ENCODE measurements at places on chromosomes 6 and 20. TPM values are rescaled to one million over a fixed set of nuclear protein-coding genes. Genes with fewer than 3 reads are reported as not detected.

Gene HM13
- total RNA-seq: 77.8 TPM

Gene TMC2
- total RNA-seq: not detected

Gene SULF2
- 157 TPM for total RNA-seq

Gene FOXF2
- 1.2 TPM for total RNA-seq

Gene VGLL2
- total RNA-seq: not detected

Gene NPBWR2
- not detected for total RNA-seq

Gene OPRM1
- total RNA-seq: 0.98 TPM

Gene DNAH8
- not detected for total RNA-seq

GRCh38 chr6:69866351-69866769 lies at the start of gene COL19A1:
Gene COL19A1, plus strand, starts transcription at chr6:69866556. Its CDS starts 13,012 bp downstream, at chr6:69879568.
- DNase-seq: no peak
- H3K4me1 ChIP-seq: peaks cover 11% of the 10 kb centered on the region
- no peaks in the 10 kb centered on the region for H3K36me3 ChIP-seq
- no peaks in the 10 kb centered on the region for H3K27me3 ChIP-seq
- H3K4me3 ChIP-seq: peak within 1 kb of the TSS; percentile 69

DNA sequence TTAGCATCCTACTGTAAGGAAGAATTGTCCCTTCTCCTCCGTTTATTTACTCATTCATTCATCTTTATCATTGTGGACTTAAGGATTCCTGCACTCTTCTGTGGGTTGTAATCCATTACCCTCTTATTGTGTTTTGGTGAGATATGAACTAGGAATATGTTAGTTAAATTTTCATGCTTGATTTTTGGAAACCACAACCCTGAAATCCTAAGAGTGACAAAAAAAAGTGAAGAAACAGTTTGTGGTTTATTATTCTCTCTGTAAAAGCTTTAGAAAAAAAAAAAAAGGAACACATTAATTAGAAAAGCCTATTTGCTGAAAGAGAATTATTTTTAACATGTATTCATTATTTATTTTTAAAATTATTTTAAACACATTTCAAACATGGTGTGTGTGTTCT lies 36.7 kb upstream of the INSM1 start:
- no peaks in the 10 kb centered on the region for H3K36me3 ChIP-seq
- no peak overlapping the region for H3K27ac ChIP-seq
- no peak overlapping the region for H3K4me3 ChIP-seq

- H3K4me1 ChIP-seq: no peaks in the 10 kb centered on the region
- H3K27ac ChIP-seq: no peak overlapping the region
- DNase-seq: no peak
- no peaks in the 10 kb centered on the region for H3K27me3 ChIP-seq
- H3K4me3 ChIP-seq: no peak overlapping the region
- peaks cover 33% of the 10 kb centered on the region for H3K36me3 ChIP-seq
Measured at GRCh38 chr20:36924167-36925045, 27.1 kb downstream of the SAMHD1 start.

DNA sequence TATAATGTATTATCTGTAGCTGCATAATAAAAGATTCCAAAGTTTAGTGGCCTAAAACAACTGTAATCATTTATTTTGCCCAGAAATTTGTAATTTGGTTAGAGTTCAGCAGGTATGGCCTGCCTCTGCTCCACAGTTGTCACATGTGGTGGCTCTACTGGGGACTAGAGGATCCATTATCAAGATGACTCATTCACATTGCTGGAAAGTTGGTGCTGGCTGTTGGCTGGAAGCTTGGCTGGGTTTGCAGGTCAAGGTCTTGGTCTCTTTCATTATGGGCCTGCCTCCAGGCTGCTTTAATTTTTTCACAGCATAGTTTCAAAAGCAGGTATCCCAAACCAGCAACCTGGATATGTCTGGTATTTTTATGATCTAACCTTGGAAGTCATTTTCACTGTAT lies 17.6 kb downstream of the TRDN start:
- no peaks in the 10 kb centered on the region for H3K36me3 ChIP-seq
- no peak overlapping the region for H3K27ac ChIP-seq
- H3K4me1 ChIP-seq: no peaks in the 10 kb centered on the region
- H3K4me3 ChIP-seq: no peak overlapping the region

DNA sequence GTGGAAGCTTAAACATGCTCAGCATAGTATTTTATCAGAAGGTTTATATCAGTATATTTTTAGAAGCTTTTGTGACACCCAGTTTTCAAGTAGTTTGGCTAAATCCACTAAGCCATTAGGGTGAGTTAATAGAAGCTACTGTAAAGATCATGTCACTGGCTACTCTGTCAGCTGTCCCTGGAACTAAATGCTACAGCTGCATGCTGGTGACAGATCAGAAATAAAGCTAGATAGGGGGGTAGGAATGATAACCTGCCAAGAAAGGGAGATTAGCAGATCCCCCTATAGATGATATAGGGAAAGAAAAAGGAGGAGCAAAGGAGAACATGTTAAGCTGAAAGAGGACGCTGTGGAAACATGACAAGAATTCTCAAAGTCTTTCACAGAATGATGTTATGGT lies 363.2 kb downstream of the QKI start:
- H3K27ac ChIP-seq: no peak overlapping the region
- no peak overlapping the region for H3K4me3 ChIP-seq
- DNase-seq: no peak
- no peaks in the 10 kb centered on the region for H3K4me1 ChIP-seq
- H3K27me3 ChIP-seq: no peaks in the 10 kb centered on the region

- DNase-seq: no peak
- H3K27me3 ChIP-seq: no peaks in the 10 kb centered on the region
- H3K36me3 ChIP-seq: no peaks in the 10 kb centered on the region
- H3K27ac ChIP-seq: no peak overlapping the region
Measured at GRCh38 chr6:36296240-36296639, 26.4 kb downstream of the PNPLA1 start.

DNA sequence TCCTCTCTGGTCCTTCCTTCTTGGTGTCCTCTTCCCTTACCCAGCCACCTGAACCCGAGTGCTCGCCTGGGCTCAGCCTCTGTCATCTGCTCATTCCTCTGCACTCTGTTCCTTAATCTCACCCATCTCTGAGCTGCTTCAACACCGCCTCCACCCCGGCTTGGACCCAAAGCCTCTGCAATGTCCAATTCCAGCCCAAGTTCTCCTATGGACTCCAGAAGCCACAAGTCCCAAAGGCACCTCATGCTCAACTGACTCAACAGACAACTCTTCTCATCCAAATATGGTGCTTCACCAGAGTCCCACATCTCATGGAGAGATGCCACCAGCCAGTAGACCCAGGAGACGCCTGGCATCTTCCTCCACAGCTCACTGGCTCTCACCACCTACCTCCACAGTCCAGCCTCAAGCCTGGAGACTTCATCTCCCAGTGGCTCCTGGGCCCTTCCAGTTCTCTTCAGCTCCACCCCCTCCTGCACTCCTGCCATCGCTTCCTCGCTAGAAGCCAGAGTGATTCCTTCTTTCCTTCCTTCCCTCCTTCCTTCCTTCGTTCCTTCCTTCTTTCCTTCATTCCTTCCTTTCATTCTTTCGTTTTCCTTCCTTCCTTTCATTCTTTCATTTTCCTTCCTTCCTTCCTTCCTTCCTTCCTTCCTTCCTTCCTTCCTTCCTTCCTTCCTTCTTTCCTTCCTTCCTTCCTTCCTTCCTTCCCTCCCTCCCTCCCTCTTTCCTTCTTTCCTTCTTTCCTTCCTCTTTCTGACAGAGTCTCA lies 40.9 kb upstream of the NNAT start:
- no peaks in the 10 kb centered on the region for H3K4me1 ChIP-seq
- H3K27me3 ChIP-seq: no peaks in the 10 kb centered on the region
- no peaks in the 10 kb centered on the region for H3K36me3 ChIP-seq
- no peak overlapping the region for H3K4me3 ChIP-seq

GRCh38 chr6:152046118-152046517 lies 238.6 kb downstream of the ESR1 start:
- H3K4me1 ChIP-seq: peaks cover under 1% of the 10 kb centered on the region
- no peaks in the 10 kb centered on the region for H3K36me3 ChIP-seq
- H3K27ac ChIP-seq: no peak overlapping the region
- no peaks in the 10 kb centered on the region for H3K27me3 ChIP-seq
- no peak for DNase-seq

GRCh38 chr6:31197559-31198305 lies 27.2 kb upstream of the POU5F1 start:
- H3K27me3 ChIP-seq: no peaks in the 10 kb centered on the region
- no peak for DNase-seq
- H3K4me1 ChIP-seq: peaks cover 12% of the 10 kb centered on the region
- peaks cover 3% of the 10 kb centered on the region for H3K36me3 ChIP-seq
- peak overlapping the region; percentile 93 for H3K27ac ChIP-seq
- peak overlapping the region; percentile 60 for H3K4me3 ChIP-seq

DNA sequence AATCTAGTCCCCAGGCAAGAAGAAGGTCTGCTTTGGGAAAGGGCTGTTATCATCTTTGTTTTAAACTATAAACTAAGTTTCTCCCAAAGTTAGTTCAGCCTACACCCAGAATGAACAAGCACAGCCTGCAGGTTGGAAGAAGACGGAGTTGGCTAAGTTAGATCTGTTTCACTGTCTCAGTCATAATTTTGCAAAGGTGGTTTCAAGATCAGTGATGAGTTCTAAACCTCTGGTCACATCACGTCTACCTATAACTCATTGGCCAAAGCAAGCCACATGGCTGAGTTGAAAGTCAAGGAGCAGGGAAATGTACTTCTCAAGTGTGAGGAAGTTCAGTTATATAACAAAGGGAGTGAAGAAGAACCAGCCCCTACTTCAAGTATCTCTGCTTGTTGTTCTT lies 50.5 kb upstream of the ECI2 start:
- H3K36me3 ChIP-seq: no peaks in the 10 kb centered on the region
- no peak overlapping the region for H3K27ac ChIP-seq
- DNase-seq: no peak

- H3K27ac ChIP-seq: no peak overlapping the region
- no peaks in the 10 kb centered on the region for H3K36me3 ChIP-seq
- no peaks in the 10 kb centered on the region for H3K27me3 ChIP-seq
- no peak overlapping the region for H3K4me3 ChIP-seq
- no peak for DNase-seq
Measured at GRCh38 chr20:11454966-11455799, 462.5 kb upstream of the BTBD3 start.
